NCI-H510A (cell line): ENCODE measurements at places on chromosomes 2 and 18.

DNA sequence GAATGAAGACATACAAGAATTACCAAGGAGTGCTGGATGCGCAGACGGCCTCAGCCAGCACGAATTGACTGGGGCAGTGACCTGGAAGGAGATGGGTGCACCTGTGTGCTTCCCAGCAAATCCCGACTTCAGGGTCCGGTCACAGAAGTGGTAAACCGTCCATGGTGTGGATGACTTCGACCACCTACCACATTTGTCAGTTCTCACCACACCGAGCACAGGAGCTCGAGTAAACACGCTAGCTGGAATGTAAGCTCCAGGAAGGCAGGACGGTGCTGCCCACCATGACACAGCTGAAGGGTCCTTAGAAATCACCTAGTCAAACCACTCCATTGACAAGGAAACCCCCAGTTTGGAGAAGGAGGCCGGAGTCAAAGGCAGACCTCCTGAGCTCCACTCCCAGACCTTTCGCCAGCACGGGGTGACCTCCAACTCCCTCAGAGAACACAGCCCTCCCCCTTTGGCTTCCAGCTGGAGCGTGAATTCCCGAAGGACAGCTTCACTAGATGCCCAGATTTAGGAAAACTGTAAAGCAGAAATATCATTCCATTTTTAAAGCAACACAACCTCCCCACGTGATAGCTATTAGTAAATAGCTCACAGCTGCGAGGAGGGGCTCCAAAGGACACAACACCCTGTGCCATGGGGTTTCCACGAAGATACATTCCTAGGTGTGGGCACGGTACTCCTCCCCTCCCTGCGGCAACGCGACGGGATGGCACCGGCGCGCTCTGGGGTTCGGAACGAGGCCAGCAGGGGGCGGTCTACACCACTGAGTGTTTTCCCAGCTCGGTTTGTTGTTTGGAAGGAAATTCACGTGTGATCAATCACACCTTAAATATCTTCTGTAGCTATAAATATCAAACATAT, 34.1 kb upstream of the GNAL start:
- DNase-seq: peak; percentile 2

GRCh38 chr2:190996947-190997346, 17.0 kb downstream of the STAT1 start:
- no peak for DNase-seq

DNA sequence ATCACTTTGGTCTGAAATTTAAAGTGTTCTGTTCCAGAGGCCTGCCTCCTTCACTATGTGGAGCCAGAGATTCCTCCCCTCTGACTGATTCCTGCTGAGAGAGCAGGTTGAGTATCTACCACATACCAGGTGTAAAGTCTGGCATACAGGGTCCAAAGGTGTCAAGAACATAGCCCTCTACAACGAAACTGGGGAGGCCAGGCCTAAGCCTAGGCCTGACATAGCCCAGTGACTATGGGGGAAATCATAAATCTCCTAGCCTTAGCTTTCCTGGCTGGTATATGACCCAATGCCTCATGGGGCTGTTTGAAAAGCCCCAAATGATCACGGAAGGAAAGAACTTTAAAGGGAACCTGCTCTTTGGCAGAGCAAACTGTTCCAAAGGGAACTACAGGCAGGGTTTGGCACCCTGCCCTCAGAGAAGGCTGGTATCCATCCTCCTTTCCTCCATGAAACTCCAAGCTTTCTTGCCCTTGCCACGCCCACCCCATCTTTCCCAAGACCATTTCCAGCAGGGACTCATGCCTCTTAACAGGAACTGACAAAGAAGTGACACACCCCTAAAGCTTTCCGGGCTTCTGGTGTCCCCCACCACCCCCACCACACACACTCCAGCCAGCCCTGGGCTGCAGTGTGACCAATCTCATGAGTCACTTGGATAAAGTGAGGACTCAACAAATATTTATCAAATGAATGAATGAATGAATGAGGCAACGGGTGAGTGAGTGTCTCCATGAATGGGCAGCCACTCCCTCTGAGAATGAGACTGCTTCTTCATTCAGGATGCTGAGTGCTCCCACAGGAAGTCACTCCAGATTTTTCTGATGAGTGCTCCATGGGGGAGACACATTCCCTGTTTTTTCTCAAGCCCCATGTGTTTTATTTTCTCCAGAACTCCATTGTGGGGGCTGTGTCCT, 114.5 kb upstream of the STPG4 start:
- no peak for DNase-seq

DNA sequence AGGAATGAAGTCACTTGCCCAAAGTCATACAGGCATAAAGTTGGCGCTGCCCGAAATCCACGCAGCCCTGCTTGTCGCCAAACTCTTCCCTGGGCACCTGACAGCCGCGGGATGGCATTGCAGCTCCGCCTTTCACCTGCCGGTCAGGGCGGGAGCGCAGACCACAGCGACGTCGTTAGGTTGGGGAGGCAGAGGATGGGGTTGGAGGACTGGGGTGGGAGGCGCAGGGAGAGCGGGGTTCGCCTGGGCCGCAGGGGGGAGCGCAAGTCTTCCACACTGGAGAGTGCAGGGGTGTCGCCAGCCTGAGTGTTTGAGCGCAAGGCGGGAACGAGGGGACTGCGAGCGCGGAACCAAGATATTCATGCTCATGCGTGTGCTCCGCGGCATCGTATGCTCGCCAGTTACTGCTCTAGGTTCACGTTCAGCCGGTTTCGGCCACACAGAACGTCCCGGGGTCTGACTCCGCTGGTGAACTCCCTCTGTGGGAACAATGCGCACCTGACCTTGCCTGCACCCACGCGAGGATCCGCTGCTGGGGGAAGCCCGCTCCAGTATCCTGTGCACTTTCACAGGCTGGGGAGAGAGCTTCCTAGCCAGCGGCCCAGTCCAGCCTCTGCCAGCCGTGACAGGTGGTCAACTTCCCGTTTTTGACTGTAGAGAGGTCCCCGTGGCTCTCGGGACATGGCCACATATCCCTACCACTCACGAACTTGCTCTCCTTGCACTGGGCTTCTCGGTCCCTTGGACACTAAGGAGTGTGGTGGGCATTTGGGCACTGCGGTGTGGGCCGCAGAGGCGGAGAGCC, 767 bp upstream of the NPPC start:
- DNase-seq: peak; percentile 69

DNA sequence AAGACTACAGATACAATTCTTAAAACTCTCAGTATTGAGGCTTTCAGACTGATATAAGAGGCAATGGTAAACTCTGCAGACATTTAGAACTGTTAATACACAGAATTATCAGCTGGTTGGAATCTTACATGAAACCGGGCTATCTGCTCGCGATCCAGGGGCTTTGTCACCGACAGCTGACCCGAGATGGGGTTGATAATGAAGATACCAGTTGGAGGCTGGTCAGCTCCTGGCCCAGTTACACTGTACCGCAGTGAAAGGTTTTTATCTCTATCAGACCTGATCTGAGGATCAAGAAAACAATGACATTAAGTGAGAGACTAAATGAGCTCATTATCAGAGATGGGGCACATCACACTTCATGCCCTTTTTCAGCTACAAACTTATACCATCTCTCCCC, 167.3 kb downstream of the CDH2 start:
- DNase-seq: no peak

DNA sequence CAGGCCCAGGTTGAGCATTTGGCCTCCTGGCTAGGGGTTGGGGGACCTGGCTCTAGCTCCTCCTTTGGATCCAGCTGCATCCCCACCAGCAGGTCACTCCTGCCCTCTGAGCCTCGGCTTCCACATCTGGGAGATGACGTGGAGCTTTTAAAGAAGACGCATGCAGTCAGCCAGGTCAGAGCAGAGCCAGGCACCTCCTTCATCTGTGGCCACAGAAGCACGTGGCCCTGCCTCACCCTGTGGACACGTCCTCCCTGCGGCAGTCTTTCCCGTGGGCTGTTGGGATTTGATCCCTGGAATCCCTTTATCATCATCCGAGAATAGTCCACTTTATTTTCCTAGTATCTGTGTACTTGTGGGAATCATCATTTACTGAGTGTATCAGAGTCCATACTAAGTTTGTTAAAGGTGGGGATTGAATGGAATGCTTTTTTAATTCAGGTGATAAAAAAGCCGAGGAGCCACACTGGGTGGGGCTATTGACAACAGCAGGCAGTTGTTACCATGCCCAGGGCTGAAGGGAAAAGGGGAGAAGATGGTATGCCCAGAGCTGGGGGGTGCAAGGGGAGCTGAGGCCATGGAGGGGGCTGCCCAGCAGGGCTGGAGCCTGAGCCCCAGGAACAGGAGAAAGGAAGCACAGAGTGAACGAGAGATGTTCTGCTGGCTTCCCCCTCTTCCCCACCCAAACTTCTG, 170.1 kb downstream of the LAMA1 start:
- DNase-seq: no peak

- no peak for DNase-seq
Observed at GRCh38 chr2:86249579-86250391, 50.5 kb downstream of the MRPL35 start.

GRCh38 chr2:189252991-189253675, 73.6 kb upstream of the COL5A2 start:
- DNase-seq: no peak

DNA sequence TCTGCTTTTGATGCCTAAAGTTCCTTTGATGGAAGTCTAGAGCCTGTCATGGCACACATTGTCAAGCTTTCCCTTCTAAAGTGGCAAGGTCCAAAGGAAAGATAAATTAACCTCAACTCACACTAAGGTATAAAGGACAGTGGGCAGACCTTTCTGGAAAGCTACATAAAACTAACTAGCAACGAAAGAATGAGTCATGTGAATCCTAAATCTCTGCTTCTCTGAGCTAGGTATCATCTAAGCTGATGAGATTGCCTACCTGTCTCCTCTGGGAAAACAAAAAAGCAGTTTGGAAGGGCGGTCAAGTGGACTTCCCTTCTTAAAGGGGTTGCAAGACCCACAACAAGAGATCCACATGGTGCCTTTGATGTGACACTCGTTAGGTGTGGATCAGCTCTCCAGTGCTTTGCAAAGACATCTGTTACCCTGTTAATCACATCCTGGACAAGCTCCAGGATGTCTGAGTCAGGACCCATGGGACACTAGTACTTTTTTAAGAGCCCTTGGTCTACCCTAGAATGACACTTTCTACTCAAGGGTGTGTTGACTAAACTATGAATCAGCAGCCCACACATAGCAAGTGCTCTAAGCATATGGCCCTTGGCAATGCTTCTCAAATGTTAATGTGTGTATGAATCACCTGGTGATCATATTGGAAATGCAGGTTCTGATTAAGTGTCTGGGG, 173.5 kb downstream of the ALK start:
- DNase-seq: peak; percentile 81

DNA sequence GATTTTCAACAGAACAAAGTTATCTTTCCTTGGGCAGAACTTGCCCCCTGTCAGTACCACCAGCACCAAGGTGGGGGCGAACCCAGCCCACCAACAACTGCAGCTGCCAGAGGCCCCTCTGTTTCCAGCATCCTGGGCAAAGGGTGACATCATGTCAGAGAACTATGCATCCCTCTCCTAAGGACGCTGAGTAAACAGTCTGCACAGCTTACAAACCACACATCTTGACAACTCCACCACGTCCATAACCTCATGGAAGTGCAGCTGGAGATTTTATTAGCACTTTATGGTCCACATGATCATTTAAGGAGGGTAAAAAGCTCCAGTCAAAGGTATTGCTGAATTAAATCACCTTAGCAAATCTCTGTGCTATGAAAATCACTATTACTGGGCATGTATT, 40.4 kb downstream of the PIEZO2 start:
- DNase-seq: no peak

DNA sequence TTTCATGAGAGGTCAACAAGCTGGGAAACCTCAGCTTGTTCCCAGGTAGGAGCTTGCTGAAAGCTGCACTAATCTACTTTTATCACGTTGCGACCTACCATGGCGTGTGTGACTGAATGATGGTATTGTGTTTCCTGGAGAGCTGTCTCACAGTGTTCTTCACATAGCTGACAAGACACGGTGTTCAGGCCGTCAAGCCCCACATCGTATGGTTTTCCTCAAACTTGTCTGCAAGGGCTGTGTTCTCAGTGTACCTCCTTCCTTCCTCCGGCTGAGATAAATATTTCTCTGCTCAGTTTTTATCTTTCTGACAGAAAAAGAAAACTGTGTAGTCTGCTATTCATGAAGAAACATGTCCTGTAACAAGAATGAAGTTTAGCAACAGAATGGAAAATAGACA, 244.8 kb downstream of the DCDC2C start:
- no peak for DNase-seq

GRCh38 chr2:149019768-149020167, 18.7 kb upstream of the LYPD6B start:
- peak; percentile 29 for DNase-seq

DNA sequence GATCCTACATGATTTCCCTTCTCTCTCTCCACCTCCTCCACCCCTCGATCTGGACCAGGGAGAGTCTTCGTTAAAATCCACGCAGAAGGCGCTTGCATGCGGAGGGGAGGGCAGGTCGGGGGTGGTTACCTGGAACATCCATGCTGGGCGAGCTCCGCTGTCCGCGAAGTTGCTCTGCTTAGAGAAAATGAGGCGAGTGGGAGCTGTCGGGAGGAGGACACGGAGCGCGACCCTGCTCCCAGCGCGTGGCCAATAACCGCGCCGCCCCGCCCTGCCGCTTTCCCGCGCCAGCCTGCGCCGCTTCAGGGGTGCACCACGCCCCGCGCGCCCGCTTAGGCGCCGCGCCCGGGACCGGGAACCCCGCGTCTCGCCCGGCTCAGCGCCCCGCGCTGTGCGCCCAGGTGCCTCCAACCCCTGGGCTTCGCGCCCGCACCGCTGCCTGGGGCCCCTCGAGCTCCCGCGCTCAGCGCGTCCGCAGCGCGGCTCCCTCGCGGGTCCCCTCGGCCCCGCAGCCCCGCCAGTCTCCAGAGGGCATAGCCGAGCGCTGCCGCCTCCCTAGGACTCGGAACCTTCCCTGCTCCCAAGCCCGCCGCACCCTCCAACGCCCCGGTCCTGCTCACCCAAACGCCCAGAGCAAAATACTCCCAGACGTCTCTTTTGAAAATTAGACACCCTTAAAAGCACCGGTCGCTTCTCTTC, 636 bp downstream of the CBLN2 start:
- peak; percentile 29 for DNase-seq

- DNase-seq: no peak
Observed at GRCh38 chr2:234249034-234249735, 198.7 kb downstream of the SPP2 start.

GRCh38 chr18:45926691-45927090, 40.4 kb downstream of the EPG5 start:
- DNase-seq: no peak

- no peak for DNase-seq
Observed at GRCh38 chr2:223969856-223970255, 12.6 kb downstream of the MRPL44 start.

DNA sequence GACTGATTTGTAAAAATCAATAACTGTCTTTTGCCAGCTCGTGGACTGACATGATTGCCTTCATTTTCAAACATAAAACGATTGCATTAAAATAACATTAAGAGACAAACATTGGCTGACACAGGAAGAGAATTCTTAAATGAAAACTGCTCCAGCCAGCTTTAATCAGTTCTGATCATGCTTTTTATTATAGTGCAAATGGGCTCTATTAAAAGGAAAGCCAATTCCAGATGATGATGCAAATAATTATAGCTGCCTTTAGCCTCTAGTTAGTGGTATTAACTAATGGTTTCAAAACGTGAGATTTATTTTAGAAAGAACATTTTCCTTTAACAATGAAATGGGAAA, 301.8 kb upstream of the UBE2E3 start:
- DNase-seq: no peak

- DNase-seq: no peak
Observed at GRCh38 chr2:18932853-18933252, 343.5 kb upstream of the NT5C1B start.

GRCh38 chr2:237134321-237135230, 48.9 kb downstream of the COPS8 start:
- DNase-seq: no peak
